ENCODE measurements at places on chromosomes 5 and 9.

DNA sequence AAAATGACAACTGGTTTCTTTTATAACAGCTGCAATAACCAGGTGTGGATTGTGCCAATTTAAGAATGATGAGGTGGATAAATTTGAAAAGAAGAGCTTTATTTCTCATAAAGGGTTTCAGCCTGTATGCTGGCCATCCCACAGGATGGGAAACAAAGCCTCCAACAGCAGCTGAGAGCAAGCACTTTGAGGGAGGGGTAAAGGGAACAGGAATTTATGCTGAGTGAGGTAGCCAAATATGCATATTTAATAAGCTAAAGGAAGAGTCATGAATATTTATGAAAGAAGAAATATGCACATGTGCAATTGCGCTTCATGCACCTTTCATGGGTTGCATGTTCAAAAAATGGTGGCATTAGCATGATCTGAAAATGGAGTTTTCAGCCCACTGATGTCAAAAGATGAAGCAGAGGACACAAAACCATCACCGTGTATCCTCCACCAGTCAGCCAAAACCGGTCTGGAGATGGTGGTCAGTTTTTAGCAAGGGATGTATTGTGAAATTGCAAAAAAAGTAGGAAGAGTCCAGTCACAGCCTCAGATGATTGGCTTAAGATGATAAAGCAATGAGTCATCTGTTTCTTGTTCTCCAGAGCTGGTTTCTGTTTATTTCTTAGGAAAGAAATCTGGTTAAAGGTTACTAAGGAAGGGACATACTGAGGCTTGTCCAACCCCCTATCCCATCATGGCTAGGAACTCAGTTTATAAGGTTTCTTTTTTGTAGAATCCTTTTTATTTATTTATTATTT, 47.9 kb downstream of the DEPDC1B start:
- no peak for DNase-seq

GRCh38 chr5:932151-932627, 39.5 kb downstream of the TRIP13 start:
- DNase-seq = no peak

DNA sequence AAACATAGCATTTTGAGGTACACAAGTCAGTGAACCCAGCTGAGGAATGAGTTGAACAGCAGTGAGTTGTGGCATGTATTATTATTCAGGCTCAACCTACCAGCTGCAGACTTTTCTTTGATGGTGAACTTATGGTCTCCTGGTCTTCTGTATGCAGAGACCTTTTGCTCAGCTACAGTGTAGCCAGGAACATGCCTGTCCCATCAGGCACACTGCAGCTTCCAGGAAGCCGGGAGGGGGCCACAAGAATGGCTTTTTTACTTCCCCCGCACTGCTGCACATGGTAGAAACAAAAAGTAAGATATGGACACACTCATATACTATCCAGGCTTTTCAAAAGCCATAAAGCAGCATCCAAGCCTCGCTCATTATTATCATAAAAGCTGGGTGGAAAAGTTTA, 65.3 kb upstream of the PLPP1 start:
- no peak for DNase-seq

GRCh38 chr5:82938901-82939725, 138.1 kb downstream of the TMEM167A start:
- no peak for DNase-seq

GRCh38 chr9:72228282-72228681, 79.0 kb downstream of the GDA start:
- no peak for DNase-seq

- no peak for DNase-seq
Observed at GRCh38 chr9:81833563-81834345, 94.5 kb upstream of the SPATA31D4 start.

DNA sequence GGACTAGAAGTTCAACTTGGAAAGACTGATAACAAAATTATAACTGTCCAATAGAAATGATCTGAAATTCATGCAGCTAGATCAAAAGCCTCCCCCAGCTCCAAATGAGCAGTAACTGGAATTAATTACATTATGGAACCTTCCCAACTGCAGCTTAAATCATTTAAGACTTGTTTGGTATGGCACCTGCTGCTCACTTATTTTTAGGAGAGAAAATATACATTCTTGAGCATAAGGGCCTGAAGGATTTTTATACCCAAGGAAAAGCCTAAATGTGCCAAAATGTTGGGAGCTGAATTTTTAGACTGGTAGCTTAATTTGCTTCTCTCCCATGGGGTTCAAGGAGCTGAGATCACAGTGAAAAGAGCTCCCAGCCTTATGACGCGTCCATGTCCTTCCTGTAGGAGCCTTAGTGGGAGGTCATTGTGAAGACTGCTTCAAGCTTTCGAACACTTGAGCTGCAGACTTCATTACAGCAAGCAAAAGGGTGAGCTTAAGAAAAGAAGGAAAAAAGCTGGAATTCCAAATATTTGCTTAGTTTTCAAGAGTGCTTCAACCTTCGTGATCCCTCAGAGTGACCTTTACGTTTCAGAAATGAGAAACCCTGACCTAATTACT, 276.0 kb downstream of the DMAC1 start:
- no peak for DNase-seq

DNA sequence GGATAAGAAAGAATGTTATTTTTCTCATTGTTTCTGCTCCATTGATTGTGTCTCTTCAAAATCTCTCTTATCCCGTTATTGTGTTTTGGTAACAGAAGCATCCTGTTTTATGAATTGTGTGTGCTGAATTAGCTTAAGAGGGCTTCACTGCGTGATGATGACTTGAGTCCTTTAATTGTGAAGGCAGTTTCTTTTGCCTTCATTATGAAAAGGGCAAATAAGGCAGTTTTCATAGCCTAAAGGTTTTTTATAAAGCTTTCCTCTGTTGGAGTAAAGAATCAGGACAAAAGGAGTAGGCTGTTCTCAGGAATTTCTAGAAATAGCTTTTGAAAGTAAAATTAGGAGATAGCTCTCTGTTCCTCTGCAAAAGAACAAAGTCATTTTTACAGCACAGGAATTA, 169.8 kb downstream of the FOCAD start:
- no peak for DNase-seq

DNA sequence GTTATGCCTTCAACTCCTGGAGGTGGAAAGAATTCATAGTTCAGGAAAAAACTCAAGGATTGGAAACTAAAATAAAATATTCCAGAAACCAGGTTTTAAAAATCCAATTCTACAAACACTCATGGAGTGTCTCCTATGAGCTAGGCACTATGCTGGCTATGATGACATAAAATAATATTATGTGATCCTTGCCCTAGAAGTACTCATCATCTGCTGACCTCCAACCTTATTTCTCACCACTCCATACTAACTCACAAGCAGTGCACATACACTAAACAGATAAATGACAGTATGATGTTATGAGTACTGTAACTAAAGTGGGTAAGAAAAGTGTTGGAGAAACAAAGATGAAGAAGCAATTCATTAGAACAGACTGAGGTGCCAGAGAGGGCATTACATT, 93.2 kb upstream of the NR5A1 start:
- DNase-seq = no peak

GRCh38 chr5:154648229-154648628, 106.9 kb upstream of the LARP1 start:
- DNase-seq = no peak

DNA sequence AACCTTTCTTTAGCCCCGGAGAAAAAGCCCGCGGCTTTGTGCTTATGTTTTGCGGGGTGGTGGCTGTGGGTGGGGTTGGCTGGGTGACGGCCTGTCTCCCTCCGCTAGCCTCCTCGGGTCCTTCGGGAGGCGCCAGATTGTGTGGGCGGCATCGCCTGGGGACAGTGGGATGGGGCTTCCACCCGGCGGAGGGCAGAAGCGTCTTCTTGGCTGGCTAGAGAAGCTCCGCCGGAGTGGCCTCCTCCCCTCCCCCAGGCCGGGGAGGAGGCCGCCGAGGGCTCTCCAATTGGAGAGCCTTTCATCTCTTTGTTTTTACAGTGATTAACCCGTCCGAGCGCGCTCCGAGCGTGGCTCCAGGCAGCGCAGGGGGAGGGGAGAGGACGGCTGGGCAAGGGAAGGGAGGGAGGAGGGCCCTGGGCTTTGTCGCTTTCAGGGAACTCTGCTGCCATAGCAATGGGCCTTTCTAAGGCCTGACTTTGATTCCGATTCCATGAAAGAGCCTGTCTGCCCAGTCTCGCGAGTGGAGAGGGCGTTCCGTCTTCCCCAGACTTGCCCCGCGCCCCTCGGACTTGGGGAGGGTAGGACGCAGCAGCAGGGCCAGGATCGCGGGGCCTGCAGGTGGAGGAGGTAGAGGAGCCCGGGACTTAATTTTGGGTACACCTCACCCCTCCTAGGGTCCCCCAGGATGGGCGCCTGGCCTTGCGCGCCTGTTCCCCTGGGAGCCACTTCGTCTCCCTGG, 36.7 kb upstream of the TIFAB start:
- no peak for DNase-seq

GRCh38 chr5:33230467-33231078, 210.2 kb upstream of the TARS1 start:
- no peak for DNase-seq

- DNase-seq = no peak
Observed at GRCh38 chr9:91371894-91372293, 10.2 kb upstream of the AUH start.

- no peak for DNase-seq
Observed at GRCh38 chr5:169295306-169295705, 5.6 kb downstream of the SLIT3 start.

DNA sequence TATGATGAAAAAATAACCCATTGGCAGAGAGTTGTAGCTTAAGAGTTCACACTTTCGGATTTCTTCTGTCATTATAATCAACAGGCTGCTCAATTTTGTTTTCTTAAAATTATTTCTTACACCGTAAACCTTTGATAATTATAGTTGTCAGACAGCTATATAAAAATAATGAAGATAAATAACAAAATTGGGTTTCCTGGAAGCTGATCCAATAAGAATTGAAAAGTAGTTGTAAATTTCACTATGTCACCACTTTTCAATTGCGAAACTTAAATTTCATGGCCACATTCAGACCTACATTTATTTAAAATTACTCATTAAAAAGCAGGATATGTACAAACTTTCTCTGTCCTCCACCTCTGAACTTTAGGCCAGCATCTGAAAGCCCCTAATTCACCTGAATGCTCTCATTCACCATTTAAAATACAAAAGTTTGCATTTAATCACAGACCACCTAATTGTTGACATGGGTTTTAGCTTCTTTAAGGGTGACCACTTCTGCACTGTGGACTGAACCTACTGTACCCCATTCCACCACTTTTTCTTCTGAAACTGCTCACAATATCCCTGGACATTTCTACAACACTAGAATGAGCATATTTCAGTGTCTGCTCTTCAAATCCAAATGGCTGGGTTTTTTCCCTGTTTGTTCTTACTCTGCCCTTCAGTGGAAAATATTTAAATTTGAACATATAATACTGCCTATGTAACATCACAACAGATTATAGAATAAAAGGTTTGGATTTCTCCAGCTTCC, 680 bp downstream of the SELENOP start:
- DNase-seq = no peak

DNA sequence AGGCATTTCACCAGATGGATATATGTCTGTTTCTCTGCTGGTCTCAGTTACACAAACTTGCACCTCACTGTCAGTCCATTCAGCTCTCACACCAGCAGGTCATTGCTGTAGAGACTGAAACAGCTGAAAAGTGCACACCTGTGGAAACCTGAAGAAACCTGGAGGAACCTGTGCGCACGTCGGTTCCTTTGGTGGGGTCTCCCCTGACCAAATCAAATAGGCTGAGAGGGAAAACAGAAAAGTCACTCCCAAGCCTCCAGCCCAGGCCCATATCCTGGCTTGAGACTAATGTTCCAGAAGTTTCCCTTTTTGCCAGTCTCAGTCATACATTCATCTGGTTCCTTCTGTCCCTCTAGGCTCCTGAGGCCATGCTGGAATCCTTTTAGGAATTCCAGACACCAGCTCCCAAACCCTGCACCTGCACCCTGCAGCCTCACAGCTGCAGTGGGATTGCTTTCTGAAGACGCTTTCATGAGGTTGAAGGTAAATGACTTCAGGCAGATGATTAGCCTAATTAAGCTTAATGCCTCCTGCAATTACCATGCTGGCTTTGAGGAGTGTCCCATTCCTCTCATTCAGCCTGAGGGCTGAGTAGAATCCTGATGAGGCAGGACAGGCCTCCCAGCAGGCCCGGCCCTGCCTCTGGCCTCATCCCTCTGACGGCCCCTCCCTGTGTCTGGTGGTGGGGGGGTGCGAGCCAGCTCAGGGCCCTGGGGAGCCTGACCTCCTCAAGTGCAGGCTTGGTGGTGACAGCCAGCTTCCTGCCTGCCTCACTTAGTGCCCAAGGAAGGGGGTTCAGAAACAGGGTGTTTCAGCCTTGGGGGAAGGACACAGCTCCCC, 24.3 kb upstream of the CXCL14 start:
- DNase-seq = no peak

DNA sequence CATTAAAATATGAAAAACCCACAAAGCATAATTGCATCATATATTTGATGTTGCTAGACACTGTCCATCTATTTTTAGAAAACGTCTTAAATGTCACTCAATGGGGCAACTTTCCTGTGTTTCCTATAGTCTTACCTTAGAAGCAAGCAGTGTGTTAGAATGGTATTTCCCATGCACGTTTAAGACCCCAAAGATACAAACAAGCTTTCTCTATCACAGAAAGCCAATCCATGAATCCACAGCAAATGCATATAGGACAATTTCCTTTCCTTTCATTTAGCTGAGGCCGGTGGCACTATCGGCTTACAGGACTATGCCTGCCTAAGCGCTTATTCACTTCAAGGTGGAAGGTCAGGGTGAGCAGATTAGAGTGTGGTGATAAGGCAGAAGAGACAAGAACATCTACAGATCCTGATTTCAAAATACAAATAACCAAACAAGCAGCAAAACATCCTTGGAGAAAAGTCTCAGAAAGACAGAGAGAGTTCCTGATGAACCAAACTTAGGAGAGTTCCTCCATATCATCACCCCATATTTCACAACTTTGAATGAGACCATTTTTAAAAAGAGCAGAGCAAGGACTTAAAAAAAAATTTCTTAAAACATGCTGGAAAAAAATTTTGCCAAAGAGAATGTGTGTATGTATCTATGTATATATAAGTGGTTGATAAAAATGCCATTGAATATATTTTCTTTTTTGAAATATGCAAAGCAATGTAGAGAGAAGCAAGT, 57.2 kb downstream of the MEF2C start:
- DNase-seq = no peak

- DNase-seq = no peak
Observed at GRCh38 chr5:177232761-177233160, 70.8 kb downstream of the RAB24 start.

DNA sequence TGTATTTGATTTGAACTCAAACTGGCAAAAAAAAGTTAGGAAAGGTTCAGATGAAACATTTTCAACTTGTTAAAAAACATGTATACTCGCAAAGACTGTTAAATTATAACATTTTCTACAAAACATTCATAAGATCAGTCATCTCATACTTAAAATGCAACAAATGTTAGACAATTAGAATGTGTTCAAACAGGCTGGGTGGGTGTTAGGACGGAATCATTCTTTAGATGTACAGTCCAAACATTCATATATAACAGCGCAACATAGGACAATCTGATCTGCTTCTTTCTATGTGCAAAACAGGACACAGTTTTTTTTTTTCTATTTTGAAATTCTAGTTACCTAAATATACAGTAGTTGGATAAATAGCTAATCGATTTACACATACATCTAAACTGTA, 22.2 kb downstream of the IL4 start:
- DNase-seq = no peak
